ENCODE measurements at places on chromosomes 2 and 18.

DNA sequence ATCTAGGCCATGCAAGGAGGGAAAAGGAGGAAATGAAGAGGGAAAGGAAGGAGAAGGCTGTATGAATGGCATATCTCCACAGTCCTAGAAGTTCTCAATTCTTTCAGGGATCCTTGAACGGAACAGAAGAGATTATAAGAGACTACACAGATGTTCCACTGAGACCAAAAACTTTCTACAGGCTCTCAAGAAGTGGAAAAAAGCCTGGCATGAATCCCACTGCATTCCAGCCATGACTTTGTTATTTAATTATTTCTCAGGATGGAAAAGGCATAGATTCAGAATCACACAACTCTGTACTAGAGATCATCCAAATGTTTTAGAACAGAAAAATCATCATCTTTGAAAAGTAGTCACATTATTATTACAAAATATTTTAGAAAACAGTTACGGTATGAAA is 131.7 kb upstream of the CDH20 start:
- DNase-seq, result peak; percentile 71

- no peak for DNase-seq
Observed at GRCh38 chr18:59993560-59993959, 93.8 kb downstream of the PMAIP1 start.

- no peak for DNase-seq
Observed at GRCh38 chr2:28601616-28602015, 105.8 kb downstream of the PLB1 start.

GRCh38 chr2:222439692-222440091 is 15.3 kb downstream of the SGPP2 start:
- DNase-seq, result no peak

GRCh38 chr18:3873698-3874097 is 423.7 kb downstream of the TGIF1 start:
- no peak for DNase-seq

DNA sequence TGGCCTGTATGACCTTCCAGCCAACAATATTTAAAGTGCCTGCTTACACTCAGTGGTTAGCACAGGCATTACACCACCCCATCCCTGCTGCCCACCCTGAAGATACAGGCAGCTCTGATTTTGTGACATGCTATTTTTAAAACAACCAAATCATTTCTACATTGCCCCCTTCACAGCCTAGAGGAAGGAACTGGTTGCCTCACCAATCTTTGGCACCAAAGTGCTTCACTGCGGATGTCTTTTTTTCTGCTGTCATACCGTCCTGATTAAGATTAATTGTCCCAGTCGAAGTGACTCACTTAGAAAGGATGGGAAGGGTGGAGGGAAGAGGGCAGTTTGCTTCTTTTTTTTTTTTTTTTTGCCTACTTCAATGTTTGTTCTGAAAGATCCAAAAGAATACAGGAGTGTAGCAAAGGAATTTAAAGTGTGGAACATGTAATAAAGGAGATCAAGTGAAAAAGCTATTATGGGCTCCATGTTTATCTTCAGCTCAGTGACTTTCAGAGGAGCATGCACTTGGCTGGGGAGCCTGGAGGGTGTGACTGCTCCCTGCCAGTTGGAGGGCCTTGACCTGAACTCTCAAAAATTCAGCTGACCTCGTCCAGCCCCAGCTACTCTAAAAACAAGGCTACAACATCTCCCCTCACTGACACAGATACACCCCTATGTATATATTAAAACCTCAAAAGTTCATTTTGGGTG is 501.1 kb upstream of the TNP1 start:
- peak; percentile 94 for DNase-seq

GRCh38 chr18:25842665-25843064 is 247.7 kb downstream of the SS18 start:
- peak; percentile 23 for DNase-seq
